Activated naive CD8-positive, alpha-beta T cell treated with anti-CD3 and anti-CD28 coated beads, Interleukin-2, amount 10 ng/mL, durations not matched to agents 7 days and 5 days (primary cell): ENCODE measurements at places on chromosomes 2 and 18. TPM values are rescaled to one million over a fixed set of nuclear protein-coding genes. Genes with fewer than 3 reads are reported as not detected.

The ASPRV1 gene
- 1.2 TPM for total RNA-seq

The CD207 gene
- total RNA-seq, result not detected

The DOCK10 gene
- total RNA-seq, result 259 TPM

The RAB27B gene
- total RNA-seq, result 1.4 TPM

The PROC gene
- not detected for total RNA-seq

The UGT1A4 gene
- not detected for total RNA-seq

DNA sequence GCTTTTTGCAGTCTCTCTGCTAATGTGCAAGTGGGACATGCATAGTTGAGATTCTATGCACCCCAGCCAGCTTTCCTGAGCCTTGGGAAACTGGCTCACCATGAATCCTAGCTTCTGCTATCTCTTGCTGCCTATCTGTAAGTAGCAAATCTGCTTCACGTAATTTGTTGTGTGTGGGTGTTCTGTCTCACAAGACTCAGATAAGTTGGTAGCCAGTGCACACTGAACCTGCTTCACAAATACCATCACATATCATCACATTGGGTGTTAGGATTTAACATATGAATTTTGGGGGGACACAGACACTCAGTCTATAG lies 13.9 kb upstream of the VRK2 start:
- H3K4me3 ChIP-seq, result no peak overlapping the region
- no peaks in the 10 kb centered on the region for H3K4me1 ChIP-seq
- no peak overlapping the region for H3K27ac ChIP-seq
- H3K27me3 ChIP-seq, result no peaks in the 10 kb centered on the region

DNA sequence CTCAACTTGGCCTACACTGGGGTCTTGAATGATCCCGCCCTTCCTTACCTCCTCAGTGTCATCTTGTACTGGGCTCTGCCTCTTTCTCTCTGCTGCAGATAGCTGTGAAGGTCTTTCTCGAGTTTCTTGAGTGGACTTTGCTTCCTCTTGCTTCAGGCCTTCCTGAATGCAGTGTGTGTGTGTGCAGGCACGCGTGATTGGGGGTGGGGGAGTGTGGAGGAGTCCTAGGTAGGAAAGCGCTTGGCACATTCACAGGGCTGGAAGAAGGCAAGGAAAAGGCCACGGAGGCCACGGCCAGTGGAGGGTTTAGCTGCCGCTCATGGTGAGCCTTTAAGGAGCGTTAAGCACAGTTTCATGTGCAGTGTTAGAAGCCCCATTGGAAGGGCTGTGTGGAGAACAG lies 5.5 kb downstream of the RALB start:
- H3K36me3 ChIP-seq, result peaks cover 50% of the 10 kb centered on the region
- H3K4me3 ChIP-seq, result no peak overlapping the region
- peak overlapping the region; percentile 17 for H3K27ac ChIP-seq
- peaks cover 49% of the 10 kb centered on the region for H3K4me1 ChIP-seq
- no peaks in the 10 kb centered on the region for H3K27me3 ChIP-seq
- no peak for DNase-seq

GRCh38 chr18:45249246-45249661 lies 366.0 kb upstream of the SLC14A2 start:
- H3K4me3 ChIP-seq, result no peak overlapping the region
- H3K27ac ChIP-seq, result no peak overlapping the region
- peaks cover 6% of the 10 kb centered on the region for H3K27me3 ChIP-seq
- no peaks in the 10 kb centered on the region for H3K36me3 ChIP-seq

- no peak overlapping the region for H3K4me3 ChIP-seq
- H3K27me3 ChIP-seq, result no peaks in the 10 kb centered on the region
- no peaks in the 10 kb centered on the region for H3K4me1 ChIP-seq
These were observed 56.4 kb upstream of the OTOF start for GRCh38 chr2:26534098-26534864.

DNA sequence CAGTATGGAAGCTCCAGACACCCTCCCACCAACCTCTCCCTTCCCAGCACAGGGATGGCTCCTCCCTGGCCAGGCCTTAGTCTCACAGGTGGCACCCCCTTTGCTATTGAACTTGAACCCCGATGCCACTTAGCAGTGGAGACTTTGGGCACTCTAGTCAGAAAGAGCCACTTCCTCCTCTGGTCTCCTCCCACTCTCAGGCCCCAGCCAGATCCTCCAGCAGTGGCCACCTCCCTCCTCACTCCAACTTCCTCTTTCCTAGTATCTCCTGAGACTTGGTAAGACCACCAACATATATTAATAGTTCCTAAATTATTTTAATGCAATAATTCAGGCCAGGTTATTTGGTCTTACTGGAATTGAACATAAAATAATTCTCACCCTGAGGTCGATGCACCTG lies 437.2 kb upstream of the ID2 start:
- no peak overlapping the region for H3K4me3 ChIP-seq
- peaks cover 9% of the 10 kb centered on the region for H3K4me1 ChIP-seq
- H3K27me3 ChIP-seq, result no peaks in the 10 kb centered on the region

DNA sequence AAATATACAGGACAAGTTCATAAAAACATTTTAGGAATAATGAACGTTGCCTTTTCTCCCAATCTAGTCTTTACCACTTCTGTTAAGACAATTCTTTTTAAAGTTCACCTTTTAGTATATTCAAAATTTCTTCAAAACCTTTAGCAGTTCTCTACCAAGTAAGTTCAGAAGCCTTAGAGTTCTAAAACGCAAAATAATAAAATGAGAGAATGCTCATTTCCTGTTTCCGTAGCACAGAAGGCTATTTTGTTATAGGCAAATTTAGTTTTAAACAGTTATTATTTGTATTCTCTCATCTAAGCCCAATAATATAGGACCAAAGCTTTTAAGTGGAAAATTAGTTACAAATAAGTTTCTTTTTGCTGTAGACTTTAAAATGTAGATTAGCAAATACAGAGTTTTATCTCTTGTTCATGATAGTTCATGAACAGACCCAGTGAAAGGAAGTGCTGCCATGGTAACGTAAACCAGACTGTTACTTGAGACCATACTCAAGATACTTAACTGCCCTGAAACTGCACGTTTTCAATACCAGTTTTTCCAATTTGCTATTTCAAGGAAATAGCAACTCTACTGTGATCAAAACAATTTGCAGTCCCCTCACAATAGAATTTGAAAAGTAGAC lies 173.1 kb upstream of the STON1 start:
- peak overlapping the region; percentile 88 for H3K27ac ChIP-seq
- no peak for DNase-seq
- peaks cover 40% of the 10 kb centered on the region for H3K36me3 ChIP-seq
- peak overlapping the region; percentile 78 for H3K4me3 ChIP-seq
- no peaks in the 10 kb centered on the region for H3K27me3 ChIP-seq

DNA sequence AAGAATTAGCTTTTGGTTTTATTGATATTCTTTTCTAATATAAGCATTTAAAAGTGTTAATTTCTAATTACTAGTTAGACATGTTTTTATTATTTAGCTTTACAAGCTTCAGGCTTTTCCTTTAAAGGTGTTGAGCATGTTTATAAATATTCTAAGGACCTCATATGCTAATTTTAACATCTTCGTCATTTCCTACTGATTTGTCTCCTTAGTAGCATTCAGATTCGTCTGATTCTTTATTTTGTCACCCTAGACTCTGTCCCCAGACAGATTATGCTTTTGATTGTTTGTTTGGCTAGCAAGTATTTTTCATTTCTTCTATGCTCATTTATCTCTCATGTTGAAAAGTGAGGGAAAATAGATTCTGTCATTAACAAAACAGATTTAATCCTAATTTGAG lies 51.7 kb downstream of the EIF5B start:
- H3K27ac ChIP-seq, result no peak overlapping the region
- H3K27me3 ChIP-seq, result no peaks in the 10 kb centered on the region
- no peaks in the 10 kb centered on the region for H3K4me1 ChIP-seq
- DNase-seq, result no peak
- H3K4me3 ChIP-seq, result no peak overlapping the region
- peaks cover 25% of the 10 kb centered on the region for H3K36me3 ChIP-seq

DNA sequence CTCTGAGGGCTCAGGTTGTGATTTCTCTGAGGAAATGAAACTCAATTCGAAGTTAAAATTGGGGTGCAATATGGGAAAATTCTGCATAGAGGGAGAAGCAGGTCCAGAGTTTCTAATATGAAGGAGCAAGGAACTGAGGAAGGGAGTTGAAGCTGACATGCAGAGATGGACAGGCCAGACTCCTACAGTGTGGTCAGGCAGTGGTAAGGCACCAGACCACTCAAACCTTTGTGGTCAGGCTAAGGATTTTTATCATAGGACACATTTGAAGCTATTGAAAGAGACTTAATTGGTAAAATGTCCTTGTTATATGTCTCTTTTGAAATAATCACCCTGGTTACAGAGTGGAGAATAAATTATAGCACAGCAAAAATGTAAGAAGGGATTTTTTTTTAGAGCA lies 1074.8 kb upstream of the CDH2 start:
- H3K4me1 ChIP-seq, result no peaks in the 10 kb centered on the region
- H3K4me3 ChIP-seq, result no peak overlapping the region
- no peaks in the 10 kb centered on the region for H3K27me3 ChIP-seq
- no peak for DNase-seq
- no peaks in the 10 kb centered on the region for H3K36me3 ChIP-seq
- H3K27ac ChIP-seq, result no peak overlapping the region

DNA sequence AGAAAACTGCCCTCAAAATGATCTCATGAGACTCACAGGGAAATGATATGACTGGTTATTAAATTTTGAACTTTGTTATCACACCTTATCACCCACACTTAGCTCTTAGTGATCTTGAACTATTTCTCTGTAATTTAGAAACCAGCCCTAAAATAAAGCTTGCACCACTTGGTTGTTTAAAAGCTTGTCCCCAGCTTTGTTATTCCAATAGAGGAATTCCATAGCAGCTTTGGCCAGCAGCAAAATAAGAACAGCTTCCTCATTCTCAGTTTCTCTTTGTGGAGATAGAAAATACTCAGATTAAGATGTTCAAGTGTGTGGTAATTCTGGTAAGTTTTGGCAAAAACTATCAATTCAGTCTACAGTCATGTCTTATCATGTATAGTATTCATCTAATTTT lies 54.4 kb upstream of the CCDC68 start:
- peaks cover 7% of the 10 kb centered on the region for H3K27me3 ChIP-seq
- H3K4me1 ChIP-seq, result no peaks in the 10 kb centered on the region
- no peaks in the 10 kb centered on the region for H3K36me3 ChIP-seq
- DNase-seq, result no peak
- H3K4me3 ChIP-seq, result no peak overlapping the region

- H3K27me3 ChIP-seq, result no peaks in the 10 kb centered on the region
- H3K4me3 ChIP-seq, result no peak overlapping the region
- H3K36me3 ChIP-seq, result peaks cover 27% of the 10 kb centered on the region
- H3K27ac ChIP-seq, result no peak overlapping the region
- DNase-seq, result no peak
- peaks cover 14% of the 10 kb centered on the region for H3K4me1 ChIP-seq
These were observed 73.2 kb downstream of the BOLA3 start for GRCh38 chr2:74074487-74074886.
